Stimulated activated naive CD4-positive, alpha-beta T cell treated with Interleukin-2 at 50 U/mL for 16 hours (primary cell): ENCODE measurements at places on chromosomes 2 and 18.

- no peak for DNase-seq
Observed at GRCh38 chr18:48621240-48621639, 82.4 kb downstream of the CTIF start.

- DNase-seq: no peak
Observed at GRCh38 chr2:127592761-127593227, 53.2 kb upstream of the GPR17 start.

DNA sequence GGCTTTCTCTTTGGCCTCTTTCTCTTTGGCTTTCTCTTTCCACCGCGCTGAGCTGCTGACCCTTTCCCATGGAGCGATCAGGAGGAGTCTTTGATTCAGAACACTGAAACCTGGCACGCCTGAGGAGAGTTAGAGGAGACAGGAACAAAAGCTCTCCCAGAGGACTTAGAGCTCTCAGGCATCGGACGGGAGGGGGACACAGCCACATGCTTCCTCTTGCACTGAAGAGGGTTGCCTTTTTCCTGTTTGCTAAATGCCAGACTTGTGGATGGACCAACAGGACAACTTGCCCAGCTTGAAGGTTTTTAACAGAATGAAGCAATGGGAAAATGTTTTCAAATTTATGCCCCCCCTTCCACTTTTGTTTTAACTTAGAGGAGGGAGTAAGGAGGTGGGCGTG lies 3.6 kb upstream of the PTPN18 start:
- no peak for DNase-seq

GRCh38 chr2:99821572-99821971 lies 320.8 kb downstream of the AFF3 start:
- DNase-seq: no peak

GRCh38 chr2:204491528-204491927 lies 53.7 kb upstream of the PARD3B start:
- DNase-seq: no peak

DNA sequence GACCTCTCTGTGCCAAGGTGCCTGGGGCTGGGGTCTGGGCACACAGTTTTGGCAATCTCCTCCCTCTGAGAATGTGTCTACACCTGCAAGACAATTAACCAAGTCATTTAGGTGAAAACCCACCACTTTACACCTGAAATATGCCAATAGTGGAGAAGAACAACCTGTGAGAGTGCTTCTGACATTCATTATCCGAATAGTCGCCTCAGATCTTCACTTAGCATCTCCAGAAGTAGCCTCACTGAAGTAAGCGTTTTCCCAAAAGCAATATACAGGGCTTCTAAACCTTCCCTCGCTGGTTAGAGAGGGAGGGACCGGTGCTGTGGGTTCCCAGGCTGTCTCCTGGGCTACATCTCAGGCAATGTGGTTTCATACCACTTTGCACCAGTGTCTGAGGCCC lies 173.5 kb downstream of the DDX1 start:
- DNase-seq: no peak

DNA sequence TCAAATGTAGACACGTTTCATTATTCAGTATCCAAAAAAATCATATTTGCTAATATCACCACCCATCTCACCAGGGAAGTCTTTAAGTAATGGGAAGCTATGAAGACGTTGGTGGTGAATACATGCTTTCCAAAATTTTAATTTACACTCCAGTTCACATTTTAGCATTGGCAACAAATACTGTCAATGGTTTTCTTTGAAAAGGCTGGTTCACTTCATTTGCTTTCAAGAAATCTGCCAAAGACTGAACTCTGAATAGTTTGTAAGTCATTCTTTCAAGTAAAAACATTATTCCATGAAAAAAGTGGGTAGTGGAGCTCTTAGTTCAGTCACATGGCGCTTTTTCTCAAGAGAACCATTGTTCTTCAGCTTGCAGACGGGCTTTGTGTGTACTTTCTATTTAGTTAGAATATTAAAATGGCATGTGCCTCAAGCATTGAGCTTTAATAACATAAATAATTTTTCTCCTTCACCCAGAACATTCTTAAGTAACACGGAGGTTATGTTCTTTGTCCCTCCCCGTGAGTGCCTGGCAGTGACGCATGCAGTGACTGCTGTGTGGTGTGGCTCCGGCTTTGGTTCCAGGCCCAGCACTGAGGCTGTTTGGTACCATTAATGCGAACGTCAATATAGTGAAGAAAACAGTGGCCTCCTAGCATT lies 300.0 kb upstream of the HDAC4 start:
- DNase-seq: no peak

DNA sequence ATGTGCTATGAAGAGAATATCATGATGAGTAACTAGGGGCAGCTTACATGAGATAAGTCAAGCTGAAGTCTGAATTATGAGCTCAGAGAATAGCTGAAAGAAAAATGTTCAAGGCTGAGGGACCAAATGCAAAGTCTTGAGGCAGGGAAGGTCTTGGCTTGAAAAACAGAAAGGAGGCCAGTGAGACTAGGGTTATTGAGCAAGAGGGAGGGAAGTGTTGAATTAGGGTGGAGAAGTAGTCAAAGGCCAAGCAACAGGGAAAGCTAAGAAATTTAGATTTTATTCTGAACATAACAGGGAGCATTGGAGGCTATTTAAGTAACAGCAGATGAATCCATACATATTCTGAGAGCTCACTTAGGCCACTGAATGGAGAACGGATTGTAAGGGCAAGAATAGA lies 11.4 kb upstream of the ALMS1 start:
- DNase-seq: no peak

- DNase-seq: no peak
Observed at GRCh38 chr2:64915510-64915900, 73.7 kb upstream of the SLC1A4 start.

- no peak for DNase-seq
Observed at GRCh38 chr2:125167820-125168219, 1142.7 kb downstream of the CNTNAP5 start.

DNA sequence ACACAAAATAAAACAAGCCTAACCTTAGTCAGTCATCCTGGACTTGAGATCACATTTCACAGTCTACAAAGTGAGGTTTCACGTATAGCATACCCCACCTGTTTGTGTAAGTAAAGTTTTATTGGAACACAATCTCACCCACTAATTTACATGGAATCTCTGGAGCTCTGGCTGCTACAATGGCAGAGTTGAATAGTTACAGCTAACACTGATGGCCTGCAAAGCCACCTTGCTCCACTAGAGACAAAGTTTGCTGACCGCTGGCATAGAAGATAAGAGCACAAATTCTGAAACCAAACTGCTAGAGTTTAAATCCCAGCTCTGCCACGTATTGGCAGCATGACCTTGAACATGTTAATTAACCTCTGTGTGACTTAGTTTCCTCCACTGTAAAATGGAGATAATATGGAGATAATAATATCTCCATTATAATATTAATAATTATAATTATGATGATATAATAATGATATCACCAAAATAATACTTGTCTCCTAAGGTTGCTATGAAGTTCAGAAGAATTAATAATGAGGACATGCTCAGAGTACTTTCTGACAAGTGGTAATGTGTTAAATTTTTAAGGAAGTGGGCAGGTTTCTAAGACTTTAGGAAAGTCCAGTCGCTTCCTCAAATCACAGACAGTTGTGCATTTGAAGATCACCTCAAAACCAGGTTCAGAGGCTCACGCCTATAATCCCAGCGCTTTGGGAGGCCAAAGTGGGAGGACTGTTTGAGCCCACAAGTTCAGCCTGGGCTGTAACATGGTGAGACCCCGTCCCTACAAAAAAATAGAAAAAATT lies 204.6 kb downstream of the SH3RF3 start:
- no peak for DNase-seq

DNA sequence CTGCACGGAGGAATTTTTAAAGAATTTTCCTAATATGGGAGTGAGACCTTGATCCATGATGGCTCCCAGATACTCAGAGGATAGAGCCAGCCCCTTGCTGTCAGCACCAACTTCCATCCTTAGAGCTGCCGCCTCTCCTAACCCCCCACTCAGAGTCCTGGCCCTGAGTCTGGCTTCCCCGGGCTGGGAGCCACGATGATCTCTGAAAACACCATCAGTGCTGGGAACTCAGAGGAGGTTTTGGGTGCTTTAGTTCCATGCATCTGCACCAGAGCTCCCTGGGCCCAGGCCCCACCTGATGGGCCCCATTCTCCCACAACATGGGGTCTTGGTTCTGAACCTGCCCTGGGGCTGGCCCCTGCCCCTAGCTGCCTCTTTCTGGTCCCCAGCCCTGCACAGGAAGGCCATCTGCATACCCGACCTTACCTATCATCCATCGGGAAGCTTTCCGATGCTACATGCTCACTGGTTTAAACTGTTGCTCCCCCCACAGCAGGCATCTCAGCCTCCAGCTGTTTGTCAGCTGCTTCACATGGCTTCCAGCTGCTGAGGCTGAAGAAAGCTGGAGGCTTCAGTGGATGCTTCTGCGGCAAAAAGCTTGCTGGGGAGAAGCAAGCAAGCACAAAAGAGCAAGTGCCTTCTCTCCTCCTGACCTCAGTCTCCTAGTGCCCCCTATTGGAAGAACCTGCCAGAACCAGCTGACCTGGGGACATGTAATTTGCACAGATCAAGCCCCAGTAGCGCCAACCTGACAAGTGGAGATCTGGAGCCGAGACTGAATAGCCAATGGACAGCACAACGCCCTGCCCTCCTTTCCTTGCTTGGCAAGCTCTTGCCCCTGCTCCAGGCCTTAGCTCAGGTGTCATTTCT lies 24.2 kb upstream of the RHOB start:
- no peak for DNase-seq

- DNase-seq: no peak
Observed at GRCh38 chr2:101972621-101973434, 18.9 kb upstream of the IL1R2 start.

DNA sequence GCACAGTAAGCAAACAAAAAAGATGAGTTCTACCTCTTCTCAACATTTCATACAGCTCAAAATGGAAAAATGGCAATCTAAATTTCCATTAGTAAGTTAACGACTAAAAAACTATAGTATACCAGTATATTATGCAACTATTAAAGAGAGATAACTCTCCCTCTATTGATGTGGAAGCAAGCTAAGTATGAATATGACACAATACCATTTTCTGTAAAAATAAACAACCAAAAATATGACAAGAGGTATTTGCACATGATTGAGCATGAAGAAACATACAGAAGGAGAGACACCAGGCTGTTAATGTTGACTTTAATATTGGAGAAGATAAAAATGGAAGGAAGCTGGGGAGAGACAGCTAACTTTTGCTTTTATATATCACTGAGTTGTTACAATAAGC lies 103.5 kb upstream of the ARL5A start:
- DNase-seq: no peak

GRCh38 chr18:48161911-48162698 lies 231.6 kb upstream of the SMAD2 start:
- no peak for DNase-seq

DNA sequence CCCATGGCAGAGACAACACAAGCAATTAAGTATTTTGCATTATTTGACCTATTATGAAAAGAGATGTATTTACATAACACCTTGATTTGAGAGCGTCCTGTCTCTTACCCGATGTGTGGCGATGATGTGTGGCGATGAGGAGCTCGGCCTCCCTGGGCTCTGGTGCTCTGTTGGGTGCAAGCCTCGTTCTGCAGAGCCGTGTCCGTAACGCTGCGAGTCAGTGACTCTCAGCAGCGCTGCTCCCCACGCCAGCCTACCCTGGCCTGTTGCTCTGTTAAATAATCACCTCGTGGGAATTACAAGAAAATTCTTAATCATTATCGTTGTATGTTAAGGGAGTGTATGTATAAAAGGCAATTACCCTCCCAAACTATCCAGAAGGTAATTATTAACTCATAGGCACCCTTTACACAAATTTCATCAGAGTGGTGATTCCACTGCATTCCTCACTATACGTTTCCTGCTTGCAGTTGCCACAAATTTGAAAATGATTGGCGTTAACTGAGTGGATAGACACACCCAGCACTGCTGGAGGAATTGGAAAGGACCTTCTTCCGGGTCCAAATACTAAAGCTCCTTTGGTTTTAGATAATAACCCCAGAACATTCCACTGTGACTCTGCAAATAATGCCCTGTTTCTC lies 52.0 kb upstream of the NFATC1 start:
- DNase-seq: no peak

- no peak for DNase-seq
Observed at GRCh38 chr2:39202639-39203369, 41.0 kb downstream of the CDKL4 start.

GRCh38 chr2:1461507-1462390 lies 48.5 kb downstream of the TPO start:
- DNase-seq: no peak

DNA sequence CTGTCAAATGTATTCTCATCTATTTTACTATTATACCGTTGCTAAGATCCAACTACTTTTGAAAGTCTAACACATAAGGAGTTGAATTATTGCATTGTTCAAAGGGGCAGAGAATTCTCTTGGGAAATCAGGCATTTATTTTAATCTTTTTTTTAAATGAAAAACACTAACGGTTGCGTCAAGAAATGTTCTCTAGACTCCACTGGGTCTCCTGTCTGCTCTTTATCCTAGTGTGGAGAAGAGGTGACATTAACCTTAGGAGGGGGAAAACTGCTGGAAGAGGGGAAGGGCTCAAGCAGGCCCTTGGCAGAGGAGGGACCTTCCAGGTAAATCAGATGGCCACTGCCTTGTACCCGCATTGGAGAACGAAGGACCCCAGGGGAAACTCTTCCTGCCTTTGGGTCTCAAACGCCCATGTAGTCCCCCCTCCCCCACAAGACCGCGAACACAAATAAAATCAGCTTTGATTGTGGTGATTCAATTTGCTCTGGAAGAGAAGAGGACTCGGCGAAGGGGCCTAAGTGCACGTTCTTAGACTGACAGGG lies 1.1 kb upstream of the APCDD1 start:
- no peak for DNase-seq

GRCh38 chr2:208183526-208183925 lies 6.3 kb downstream of the C2orf80 start:
- DNase-seq: no peak

- DNase-seq: no peak
Observed at GRCh38 chr2:64722291-64723044, 68.8 kb upstream of the SERTAD2 start.

- DNase-seq: no peak
Observed at GRCh38 chr2:38039121-38039910, 36.6 kb downstream of the CYP1B1 start.

DNA sequence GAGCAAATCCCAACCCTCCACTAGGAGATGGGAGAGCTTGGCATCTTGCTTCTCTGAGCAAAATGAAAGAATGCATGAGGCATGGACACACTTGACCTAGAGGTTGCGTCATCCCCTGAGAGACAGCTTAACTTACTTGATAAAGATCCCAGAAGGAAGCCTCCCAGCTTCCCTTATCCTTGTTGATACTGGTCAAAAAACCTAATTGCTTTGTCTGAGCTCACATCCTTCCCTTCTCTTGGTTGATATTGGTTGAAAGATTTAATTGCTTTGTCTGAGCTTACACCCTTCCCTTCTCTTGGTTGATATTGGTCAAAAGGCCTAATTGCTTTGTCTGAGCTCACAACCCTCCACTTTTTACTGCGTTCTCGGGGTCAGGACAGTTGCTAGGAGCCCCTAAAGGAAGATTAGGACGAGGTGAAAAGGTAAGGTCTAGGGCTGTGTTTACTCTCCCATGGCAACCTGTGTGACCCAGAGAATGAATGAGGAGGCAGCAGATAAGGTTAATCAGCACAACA lies 12.2 kb upstream of the BOD1L2 start:
- DNase-seq: no peak

- no peak for DNase-seq
Observed at GRCh38 chr2:210626849-210627248, 70.5 kb downstream of the CPS1 start.

- no peak for DNase-seq
Observed at GRCh38 chr18:35510076-35510651, 12.4 kb upstream of the INO80C start.
